ENCODE measurements at places on chromosomes 1 and 21.

DNA sequence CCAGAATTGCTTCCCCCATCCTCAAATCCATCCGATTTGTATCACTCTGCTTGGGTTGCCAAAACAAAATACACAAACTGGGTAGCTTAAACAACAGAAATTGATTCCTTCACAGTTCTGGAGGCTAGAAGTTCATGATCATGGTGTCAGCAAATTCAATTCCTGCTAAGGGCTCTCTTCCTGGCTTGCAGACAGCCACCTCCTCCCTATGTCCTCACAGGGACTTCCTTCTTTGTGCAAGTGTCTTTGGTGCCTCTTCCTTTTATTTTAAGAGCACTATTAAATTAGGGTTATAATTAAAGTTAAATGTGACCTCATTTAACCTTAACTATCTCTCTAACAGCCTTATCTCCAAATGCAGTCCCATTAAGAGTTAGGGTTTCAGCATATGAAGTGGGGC lies 112.8 kb downstream of the PLPP3 start:
- no peak for DNase-seq

DNA sequence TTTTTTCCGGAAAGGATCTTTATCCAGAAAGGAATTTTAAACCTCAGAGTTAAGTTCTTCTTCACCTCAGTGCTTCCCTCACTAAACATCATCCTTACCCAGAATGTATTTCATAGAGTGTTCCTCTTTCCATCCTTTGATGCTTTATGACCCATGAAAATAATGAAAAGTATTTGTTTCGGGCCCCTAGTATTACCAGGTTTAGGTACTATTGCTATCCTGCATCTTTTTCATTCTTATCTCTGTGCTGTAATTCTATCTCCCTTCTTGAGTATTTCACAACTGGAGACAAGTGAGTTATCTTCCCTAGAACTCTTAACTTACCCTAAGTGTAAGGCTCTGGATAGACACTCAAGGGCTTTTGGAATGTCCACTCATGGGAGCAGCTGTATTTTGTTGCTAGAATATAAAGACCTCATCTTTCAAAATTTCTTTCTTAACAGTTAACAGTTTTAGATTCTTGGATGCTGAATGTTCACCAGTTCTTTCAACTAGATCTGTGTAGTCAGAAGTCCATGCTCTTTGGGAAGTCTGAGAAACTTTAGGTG lies 26.2 kb downstream of the UCK2 start:
- DNase-seq = no peak

DNA sequence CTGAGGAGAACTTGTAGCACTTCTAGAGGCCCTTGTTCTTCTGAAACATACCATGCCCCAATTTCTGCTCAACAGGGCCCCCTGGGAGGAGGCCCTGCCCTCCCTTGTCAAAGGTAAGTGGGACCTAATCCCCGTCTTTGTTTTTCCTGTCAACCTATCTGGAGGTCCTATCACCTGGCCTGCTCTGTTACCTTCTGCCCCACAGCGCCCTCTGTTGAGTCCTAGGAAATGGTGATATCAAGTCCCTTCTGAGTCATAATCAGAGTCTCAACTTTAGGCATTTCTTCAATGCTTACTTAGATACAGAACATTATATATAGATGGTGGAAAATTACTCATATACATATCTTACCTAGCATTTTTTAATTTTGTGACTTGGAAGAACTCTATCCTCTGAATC lies 28.2 kb upstream of the FCRL4 start:
- no peak for DNase-seq

- DNase-seq = no peak
These were observed 40.9 kb downstream of the CCN1 start for GRCh38 chr1:85621430-85621829.

GRCh38 chr1:180360333-180361075 lies 130.4 kb downstream of the LHX4 start:
- no peak for DNase-seq

Measured in activated naive CD4-positive, alpha-beta T cell treated with anti-CD3 and anti-CD28 coated beads, Interleukin-2, amount 50 U/mL, for 16 hours (primary cell).